ENCODE measurements at places on chromosomes 3 and 15.

DNA sequence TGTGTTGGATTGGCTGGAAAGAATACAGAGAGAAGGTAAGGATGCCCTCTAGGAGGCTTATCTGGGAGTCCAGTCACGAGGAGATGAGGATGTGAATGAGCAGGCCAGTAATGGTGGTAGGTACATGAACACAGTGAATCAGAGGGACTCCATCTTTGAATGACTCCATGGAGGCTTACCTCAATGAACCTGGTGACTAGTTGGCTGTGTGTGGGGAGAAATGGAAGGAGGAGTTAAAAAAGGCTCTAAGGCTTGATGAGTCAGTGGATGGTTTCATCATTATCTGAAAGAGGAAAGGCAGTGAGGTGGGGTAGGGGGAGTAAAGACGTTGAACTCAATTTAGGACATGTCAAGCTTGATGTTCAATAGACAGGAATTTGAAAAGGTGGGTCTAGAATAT lies 61.1 kb downstream of the KCNAB1 start:
- no peak for DNase-seq

- DNase-seq, result peak; percentile 16
Observed at GRCh38 chr3:43641306-43642114, 19.7 kb upstream of the ANO10 start.

GRCh38 chr3:115436767-115437301 lies 186.5 kb upstream of the GAP43 start:
- no peak for DNase-seq

- DNase-seq, result no peak
Observed at GRCh38 chr3:139307072-139307491, 36.7 kb upstream of the MRPS22 start.

DNA sequence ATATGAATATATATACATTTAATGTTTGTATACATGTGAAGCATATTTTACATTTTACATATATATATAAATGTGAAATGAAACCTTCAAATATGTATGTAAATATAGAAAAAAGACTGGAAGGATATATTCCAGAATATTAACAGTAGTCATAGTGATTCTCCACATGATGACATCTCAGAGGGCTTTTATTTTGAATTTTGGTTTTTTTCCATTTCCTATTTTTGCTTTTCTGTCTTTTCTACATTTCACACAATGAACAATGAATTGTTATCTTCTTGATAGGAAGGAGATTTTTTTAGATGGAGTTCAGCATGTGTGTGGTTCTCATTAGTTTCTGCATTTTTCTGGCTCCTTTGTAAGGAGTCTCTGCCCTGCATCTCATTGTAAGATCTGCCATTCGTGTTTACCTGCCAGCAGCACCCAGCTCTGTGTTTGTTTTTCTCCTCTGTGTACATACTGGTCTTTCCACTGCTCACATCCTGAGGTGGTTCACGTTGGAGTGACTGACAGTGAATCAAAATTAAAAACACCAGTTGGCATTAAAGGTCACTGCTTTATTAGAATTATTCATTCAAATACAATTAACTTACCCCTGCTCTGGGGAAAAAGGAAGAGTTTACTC lies 425.3 kb upstream of the MDFIC2 start:
- no peak for DNase-seq

DNA sequence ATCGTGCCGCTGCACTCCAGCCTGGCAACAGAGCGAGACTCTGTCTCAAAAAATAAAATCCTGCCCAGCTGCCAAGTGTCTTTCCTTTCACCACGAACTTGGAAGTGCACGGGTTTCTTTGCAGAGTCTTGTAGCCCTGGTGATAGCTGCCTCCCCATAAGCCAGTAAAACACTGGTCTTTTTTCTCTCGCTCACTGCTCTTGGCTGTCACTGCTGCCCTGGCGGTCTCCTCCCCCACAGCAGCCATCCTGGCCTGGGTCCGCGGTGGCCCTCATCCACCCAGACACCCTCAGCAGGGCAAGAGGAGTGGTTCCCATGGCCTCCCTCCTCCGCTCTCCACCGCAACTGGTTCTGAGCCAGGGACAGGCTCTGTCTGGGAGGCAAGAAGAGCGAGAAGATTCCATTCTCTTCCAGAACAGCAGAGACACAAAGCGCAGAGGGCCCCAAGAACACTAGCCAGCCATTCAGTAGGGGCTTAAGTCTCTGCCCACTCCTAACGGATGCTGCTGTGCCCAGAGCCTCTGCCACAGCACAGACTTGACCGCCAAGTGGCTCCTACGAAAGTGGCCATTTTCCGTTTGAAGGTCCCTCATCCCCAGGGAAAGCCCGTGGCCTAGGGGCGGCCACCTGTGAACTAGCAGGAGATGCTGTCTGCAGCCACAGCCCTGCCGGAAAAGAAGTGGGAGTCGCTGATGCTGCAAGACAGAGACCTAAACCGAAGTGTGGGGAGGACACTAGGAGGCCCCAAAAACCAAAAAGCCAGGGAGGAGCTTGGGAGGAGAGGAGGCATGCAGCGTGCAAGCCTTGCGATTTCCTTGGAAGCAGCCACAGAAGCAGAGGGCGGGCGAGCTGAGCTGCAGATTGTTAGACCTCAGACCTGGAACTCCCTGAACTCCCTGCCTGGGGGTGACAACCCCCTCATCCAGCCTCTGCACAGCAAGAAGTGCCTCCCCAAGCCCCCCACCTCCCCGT lies 44.1 kb downstream of the KLHL25 start:
- no peak for DNase-seq

DNA sequence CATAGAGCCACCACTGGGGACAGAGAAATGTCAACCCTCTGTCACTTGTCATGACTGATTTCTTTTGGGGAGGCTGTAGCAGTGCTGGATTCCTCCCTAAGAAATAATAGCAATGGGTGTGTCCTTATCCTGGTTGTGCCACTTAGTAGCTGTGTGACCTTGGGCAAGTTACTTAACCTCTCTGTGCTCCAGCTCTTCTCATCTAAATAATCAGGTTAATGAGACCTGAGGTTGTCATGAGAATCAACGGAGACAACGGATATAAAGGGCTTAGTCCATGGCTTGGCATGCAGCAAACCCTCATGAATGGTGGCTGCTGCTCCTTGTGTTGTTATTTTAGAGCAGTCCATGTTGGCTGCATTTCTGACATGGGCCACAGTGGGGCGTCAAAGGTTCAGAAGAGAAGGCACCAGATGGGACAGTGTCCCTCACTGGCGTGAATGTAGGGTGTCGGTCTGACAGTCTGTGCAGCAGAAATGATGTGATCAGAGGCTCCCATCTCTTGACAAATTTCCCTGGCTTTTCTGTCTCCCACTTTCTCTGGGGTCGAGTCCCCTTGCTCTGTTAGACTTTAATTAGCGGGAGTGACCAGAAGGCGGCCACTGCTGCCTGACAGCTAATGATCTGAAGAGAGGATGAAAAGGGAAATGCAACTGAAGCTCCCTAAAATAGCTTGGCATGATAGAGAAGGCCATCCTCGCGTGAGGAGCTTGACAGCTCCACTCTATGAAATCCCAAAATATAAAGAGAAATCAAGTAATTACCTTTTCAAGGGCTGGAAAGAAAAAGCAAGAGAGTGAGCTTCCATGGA lies 209.4 kb downstream of the CADPS start:
- peak; percentile 94 for DNase-seq

GRCh38 chr3:16961621-16962205 lies 77.0 kb downstream of the PLCL2 start:
- DNase-seq, result no peak

DNA sequence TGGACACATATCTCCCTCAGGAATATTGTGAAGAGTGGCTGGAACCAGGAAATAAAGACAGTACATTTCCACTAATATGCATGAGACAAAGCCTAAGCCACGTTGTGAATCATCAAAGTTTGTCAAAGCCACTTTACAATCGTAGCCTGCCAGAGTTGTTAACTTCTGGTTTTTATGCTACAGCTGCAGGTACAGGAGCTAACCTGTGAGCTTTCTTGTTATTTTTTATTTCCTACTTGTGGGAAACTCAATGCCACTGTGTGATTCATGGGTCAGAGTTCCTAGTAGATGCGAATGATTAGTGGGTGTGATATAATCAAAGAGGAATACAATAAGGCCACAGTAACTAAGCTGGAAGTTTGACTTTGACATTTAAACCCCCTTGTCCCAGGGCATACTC lies 44.4 kb upstream of the TEX9 start:
- DNase-seq, result no peak

- no peak for DNase-seq
Observed at GRCh38 chr15:47717036-47717612, at the start of gene SEMA6D. TSS of gene SEMA6D (plus strand) at chr15:47717505. CDS start at chr15:47759799, 42,294 bp downstream.

GRCh38 chr3:61138401-61138800 lies 112.9 kb downstream of the FHIT start:
- DNase-seq, result no peak

DNA sequence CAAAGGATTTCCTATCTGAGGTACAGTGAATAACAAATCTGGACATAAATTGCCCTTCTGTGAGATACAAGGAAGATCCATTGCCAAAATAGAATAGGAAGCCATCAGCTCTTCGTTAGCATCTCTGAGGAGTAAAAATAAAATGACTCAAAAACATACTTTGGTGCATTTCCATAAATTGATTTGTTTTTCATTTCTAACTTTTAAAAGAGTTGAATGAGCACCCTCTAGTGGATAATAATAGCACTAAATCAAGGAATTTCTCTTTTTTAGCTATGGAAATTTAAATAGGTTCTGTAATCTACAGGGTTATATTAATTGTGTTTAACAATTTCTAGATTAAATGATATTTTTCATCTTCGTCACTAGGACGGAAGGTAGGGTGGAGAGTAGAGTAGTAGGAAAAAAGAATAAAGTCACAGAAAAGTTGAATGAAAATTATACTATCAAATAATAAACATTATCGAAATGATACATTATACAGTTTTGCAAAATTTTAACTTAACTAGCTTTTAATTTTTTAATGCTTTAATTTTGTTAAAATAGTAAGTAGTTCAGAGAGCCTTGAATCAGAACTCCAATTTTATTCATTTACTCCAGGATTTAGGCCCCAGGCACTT lies 6.4 kb downstream of the NSUN3 start:
- DNase-seq, result peak; percentile 74

DNA sequence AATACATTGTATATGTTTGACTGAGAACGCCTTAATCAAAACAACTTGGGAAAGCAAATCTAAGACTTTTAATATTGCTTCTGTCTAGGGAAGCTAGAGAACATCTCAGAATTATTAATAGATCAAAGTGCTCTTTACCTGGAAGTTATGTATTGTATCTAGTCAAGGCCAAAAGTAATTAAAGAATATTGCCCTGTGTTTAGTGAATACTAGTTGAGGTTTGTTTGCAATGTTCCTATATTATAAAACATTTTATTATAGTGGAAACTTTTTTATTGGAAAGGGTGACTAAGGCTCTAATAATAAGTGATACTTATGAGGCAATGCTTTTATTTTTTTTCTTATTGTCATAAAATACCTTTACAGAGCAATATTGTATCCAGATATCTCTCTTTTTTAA lies 118.2 kb downstream of the CADM2 start:
- DNase-seq, result no peak

- DNase-seq, result no peak
Observed at GRCh38 chr3:159953325-159954085, 35.1 kb upstream of the IL12A start.

DNA sequence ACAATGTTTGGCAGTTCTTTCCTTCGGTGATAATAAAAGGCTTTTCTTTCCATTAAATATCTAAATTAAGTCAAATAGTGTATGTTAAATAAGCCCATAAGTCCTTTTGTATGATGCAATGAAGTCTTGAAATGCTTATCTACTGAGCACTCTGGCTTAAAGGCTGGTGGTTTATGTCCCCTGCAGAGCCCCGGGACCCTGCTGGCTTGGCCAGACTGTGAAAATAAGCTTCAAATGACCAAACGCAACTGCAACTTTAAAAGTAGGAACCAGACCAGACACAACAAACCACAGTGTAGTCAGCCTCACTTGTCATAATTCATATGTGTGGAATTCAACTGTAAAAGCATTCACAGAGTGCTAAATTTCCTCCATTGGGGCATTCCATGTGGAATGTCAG lies 72.5 kb downstream of the FOXP1 start:
- DNase-seq, result peak; percentile 59

- DNase-seq, result peak; percentile 12
Observed at GRCh38 chr3:43632269-43632733, 10.5 kb upstream of the ANO10 start.

- DNase-seq, result no peak
Observed at GRCh38 chr3:183131186-183131725, 31.3 kb downstream of the LAMP3 start.

DNA sequence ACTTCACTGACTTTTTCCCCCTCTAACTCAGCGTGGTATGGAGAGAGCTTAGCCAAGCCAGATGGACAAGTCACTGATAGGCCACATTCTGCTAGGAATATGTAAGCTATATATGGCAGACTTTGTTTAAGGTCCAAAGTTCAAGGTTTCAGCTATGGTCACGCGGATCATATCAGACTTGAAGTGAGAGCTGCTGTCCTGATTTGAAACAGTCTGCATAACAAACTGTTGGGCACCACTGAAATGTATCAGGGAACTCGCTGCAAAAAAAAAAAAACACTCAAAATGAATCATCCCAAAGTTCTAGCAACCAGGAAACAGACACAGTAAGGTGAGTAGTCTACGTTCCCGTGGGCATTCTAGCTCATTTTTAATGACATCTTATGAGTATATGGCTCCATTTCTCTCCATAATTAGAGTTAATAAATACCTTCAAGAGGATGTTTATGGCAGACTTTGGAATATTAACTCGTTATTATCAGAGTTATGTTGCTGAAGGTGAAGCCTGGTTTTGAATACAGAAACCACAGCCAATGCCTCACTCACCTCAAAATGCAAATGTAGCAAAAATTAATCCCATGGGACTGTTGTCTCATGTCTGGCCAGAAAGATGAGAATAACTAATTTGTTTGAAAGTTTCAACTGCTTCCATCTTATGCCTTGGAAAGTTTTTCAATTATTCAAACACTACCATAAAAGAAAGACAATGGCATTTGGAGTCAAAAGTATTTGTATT lies 12.3 kb downstream of the DPH3 start:
- DNase-seq, result peak; percentile 62

DNA sequence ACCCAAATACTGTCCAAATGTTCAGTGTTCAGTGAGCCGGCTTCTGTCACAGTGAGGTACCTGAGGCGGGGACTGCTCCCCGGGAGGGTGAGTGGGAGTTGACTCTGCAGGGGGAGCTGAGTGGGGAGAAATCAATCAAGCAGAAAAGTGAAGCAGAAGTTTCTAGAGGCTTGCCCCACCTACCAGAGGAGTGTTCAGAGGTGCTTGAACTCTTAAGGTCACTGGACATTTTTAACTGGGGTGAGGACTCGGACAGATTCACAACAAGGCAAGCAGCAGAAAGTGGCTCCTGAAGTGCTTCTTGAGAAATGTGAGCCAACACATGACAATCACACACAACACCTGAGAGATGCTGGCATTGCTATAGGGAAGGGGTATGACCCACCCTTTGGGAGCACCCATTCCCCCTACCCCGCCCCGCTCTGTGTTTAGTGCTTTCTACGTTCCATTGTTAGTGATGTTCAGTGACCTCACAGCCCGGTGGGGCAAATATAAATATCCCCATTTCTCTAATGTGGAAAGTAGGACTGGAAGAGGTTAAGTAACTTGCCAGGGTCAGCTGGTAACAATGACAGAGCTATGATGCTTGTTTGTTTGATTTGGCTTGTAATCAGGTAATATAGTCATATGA lies 48.6 kb upstream of the AKAP13 start:
- peak; percentile 49 for DNase-seq
